CD4-positive, alpha-beta T cell (primary cell): ENCODE measurements at places on chromosomes 11 and 22.

GRCh38 chr22:50601669-50602337 is 1.2 kb downstream of the MAPK8IP2 start:
- DNase-seq, result no peak

- DNase-seq, result no peak
Measured at GRCh38 chr22:25347752-25348102, 128.3 kb downstream of the CRYBB2 start.

GRCh38 chr22:27476729-27477128 is 324.8 kb downstream of the MN1 start:
- no peak for DNase-seq

- DNase-seq, result no peak
Measured at GRCh38 chr22:50086526-50086925, 1.3 kb upstream of the MLC1 start.

GRCh38 chr11:35911013-35911412 is 32.8 kb upstream of the LDLRAD3 start:
- no peak for DNase-seq

DNA sequence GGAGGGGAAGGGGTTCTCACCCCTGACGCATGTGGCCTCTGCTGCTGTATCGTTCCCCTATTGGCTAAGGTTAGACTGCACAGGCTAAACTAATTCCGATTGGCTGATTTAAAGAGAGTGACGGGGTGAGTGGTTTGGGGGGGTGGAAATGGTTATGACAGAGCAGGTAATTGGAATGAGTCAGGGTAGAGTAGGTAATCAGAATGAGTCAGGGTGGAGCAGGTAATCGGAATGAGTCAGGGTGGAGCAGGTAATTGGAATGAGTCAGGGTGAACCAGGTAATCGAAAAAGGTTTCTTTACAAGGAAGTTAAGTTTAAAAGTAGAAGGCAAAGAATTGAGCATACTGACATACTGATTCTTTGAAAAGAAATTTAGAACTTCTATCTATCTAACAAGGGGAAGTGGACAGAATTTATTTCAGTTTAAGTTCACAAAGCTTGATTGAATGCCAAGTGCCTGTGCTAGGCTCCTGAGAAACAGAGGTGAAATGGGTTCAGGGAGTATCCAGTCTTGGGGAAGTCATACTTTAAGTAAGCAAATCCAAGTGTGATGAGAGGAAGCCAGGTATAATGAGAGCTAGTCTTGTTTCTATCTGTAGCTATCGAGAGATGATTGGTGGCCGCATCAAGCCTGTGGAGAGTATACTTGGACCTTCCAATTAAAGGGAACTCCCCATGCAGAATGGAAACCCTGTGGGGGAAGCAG is 58.0 kb downstream of the C11orf91 start:
- no peak for DNase-seq

DNA sequence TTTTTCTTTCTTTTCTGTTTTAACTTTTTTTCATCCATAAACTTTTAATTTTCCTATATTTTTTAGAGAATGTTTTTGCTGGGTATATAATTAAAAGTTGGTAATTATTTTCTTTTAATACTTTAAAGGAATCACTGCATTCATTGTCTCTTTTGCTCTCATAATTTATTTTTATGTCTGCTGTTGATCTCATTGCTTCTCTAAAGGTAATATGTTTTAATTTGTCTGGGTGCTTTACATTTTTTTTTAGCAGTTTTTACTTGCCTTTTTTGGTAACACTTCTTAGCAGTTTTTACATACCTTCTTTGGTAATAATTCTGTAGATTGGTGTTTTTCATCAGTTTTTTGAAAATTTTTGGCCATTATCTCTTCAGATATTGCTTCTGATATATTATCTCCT is 89.4 kb upstream of the BMAL1 start:
- DNase-seq, result no peak

- DNase-seq, result no peak
Measured at GRCh38 chr11:95515371-95515770, 274.2 kb downstream of the FAM76B start.

DNA sequence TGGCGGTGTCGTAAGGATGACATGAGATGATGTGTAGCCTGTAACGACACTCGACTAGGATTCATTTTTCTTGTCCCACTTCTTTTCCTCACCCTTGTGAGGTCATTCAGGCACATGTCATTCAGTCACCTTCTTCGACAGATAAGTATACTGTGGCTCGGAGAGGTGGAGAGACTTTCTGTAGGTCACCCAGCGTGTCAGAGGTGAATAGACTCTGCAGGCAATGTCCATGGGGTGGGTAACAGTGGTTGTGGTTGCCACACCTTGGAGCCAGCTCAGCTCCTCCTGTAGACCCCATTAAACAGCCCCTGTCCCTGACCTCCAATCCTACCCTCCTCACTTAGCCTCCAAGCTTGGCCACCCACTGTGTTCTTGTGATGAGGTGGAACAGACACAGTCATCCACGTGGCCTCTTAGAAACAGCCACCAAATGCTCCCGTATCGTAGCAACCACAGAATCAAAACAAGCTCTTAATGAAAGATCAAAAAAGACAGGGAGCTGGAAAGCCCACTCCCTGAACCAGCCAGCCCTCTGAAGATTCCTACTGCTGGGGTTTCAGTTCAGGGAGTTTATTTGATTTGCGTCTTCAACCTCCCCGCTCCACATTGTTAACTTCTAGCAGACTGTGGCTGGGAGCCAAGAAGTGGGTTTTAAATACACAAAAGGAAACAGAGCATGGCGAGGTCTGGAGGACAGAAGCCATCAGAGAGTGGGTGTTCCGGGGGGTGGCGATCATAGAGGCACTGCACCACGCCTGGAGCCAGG is 89.0 kb upstream of the GRK3 start:
- DNase-seq, result no peak

DNA sequence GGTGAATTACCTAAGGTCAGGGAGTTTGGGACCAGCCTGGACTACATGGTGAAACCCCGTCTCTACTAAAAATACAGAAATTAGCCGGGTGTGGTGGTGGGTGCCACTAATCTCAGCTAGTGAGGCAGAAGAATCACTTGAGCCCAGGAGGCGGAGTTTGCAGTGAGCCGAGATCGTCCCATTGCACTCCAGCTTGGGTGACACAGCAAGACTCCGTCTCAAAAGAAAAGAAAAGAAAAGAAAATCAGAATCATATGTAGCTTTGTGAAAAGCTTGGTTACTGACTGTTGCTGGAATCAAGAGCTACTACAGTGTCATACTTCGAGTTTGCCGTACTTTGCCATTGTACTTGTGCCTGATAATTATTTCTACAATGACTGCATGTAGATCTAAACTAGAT is 4.2 kb upstream of the TMEM135 start:
- DNase-seq, result no peak

DNA sequence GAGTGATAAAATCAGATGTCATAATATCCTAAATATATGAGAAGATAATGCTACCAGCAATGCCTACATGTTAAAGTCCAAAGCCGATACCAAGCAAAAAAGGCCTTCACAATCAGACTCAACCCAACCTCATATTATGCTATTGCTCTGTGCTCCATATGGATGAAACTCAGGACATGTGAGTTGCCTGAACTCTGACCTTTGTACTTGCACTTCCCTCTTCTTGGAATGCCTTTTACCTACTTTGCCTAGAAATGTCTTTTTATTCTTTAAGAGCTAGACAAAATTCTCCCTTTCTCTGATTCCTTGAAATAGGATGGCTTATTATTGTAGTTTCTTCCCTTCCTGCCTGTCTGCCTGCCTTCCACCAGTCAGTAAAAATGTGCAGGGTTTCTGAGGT is 954.7 kb upstream of the CCDC90B start:
- no peak for DNase-seq

DNA sequence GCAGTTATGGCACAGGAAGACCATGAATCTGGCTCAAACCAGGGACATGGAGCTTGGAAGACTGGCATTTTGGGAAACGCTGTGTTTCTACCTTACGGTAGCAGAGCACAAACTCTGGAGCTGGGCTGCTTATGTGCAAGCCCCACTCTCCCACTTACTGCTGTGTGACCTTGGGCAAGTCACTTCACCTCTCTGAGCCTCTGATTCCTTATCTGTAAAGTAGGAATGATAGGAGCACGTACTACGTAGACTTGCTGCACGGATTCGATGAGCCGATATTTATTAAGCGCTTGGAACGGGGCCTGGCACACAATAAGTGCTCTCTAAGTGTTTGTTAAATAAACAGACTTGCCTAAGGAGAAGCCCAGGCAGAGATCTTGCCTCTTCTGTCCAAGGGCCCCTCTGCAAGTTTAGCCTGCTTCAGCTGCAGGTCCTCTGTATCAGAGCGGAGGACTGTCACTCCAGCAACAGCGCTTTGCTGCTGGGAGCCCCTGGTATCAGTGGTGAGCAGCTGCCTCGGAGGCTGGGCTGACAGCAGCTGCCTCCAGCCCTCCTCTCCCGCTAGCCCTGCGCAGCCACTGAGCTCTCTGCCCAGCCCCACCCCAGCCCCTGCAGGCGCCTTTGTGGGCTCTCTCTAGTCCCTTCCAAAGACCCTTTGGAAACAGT is 96.9 kb upstream of the ANO1 start:
- DNase-seq, result no peak

DNA sequence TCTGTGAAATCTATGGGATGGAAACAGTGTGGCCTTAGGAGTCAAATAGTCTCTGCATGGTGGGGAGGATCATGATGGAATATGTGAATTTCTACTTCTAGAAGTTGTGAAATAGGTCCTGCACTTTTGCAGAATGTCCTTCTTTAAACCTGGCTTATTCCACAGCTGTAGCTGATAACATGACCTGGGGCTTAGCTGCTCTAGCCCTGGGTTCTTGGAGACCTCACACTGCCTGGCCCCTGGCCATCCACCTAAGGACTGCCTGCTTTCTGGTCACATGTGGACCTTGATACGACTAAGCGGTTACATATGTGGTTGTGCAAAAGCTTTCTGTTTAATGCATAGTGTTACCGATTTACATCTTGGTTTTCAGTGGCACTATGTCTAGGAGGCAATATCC is 88.2 kb downstream of the SWAP70 start:
- no peak for DNase-seq

DNA sequence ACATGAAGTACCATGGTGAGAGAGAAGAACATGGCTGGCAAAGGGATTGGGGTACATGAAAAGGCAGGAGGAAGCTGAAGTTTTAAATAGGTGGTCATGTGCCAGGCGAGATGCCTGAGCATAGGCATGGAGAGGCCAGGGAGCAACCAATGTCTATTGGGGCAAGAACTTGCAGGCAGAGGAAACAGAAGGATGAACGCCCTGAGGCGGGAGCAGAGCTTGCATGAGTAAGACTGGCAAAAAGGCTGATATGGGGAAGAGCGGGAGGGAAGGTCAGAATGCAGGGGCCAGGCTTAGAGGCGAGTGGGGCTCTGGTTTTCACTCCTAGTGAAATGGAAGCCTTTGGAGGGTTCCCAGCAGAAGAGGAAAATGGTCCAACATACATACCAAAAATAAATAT is 52.5 kb upstream of the VSTM5 start:
- no peak for DNase-seq

- no peak for DNase-seq
Measured at GRCh38 chr11:119511614-119512306, 88.8 kb upstream of the THY1 start.

GRCh38 chr11:12840871-12841660 is 166.8 kb downstream of the TEAD1 start:
- DNase-seq, result no peak

DNA sequence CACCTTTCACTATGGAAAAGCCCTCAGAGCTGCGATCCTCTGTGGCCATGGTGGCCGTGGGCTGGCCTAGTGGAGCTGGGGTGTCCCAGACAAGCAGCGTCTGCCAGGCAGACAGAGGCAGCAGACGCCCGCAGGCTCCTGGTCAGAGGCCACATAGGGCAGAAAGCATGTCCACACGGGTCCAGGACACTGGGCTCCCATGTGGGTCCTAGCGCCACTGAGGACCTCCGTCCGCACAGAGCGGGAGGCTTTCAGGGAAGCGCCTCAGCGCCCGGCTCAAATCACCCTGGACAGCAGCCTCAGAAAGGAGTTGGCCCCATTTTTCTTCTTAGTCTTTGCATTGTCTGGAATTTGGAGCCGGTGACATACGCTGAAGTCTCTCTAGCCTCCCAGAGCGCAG is 389.7 kb downstream of the BRD1 start:
- no peak for DNase-seq

DNA sequence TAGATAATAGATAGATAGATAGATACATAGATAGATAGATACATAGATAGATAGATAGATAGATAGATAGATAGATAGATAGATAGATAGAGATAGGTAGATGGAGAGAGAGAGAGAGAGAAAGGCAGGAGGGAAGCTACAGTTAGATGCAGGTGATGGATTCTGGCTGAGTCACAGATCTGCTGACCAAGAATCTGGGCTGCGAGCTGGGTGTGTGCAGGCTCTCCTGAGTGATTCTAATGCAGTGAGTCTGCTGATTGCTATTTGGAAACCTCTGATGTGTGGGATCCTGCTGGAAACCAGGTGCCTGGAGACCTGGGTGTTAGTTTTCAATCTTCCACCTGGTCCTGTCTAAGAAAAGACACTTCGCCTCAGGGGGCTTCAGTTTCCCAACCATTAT is 1441.8 kb downstream of the TBC1D22A start:
- no peak for DNase-seq

- DNase-seq, result peak; percentile 74
Measured at GRCh38 chr11:68447015-68447801, 13.3 kb upstream of the PPP6R3 start.

DNA sequence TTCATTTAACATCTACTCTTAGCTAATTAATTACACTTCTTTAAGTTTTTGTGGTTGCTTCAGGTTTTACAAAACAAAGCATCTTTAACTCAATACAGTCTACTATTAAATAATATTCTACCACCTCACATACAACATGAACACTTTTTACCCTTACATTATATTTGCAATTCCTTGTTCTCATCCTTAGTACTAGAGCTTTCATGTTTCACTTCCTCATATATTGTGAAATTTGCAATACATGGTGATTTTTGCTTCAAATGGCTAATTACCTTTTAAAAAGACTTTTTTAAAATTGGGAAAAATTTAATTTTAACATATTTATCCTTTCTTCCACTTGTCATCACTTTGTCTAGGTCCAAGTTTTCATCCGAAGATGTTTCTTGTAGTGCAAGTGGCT is 37.5 kb downstream of the RSF1 start:
- DNase-seq, result no peak

GRCh38 chr11:30000986-30001750 is 15.7 kb downstream of the KCNA4 start:
- no peak for DNase-seq

GRCh38 chr11:119431523-119431922 is 8.6 kb upstream of the THY1 start:
- DNase-seq, result no peak

GRCh38 chr22:46187862-46188261 is 37.5 kb downstream of the PPARA start:
- DNase-seq, result no peak
